ENCODE measurements at places on chromosomes 6 and 20.

DNA sequence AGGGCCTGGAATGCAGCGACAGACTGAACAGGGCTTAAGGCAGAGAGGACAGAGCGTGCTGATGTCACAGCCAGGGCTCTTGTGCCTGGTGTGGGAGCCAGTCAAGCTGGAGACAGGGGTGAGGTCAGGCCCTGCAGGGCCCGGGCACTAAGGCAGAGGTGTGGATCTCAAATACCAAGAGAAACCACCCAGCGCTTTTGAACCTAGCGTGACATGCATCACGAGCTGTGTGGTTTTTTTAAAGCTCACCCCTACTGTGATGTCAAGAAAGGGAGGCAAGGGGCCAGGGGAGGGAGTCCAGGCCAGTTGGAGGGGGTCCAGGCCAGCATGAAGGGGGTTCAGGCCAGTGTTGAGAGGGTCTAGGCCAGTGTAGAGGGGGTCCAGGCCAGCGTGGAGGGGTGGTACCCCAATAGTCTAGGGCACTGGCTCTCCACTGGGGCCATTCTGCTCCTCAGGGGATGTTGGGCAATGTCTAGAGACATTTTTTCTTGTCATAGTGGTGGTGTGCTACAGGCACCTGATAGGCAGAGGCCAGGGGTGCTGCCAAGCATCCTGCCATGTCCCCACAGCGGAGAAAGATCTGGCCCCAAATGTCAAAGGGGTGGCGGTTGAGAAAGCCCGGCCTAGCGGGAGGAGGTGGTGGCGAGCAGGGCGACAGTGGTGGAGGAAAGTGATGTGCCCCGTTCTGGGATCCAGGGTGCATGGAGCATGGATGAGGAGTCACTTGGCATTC lies 42.6 kb downstream of the RBM38 start:
- DNase-seq, result no peak

GRCh38 chr20:35468671-35469334 lies 13.4 kb downstream of the CEP250 start:
- DNase-seq, result no peak

DNA sequence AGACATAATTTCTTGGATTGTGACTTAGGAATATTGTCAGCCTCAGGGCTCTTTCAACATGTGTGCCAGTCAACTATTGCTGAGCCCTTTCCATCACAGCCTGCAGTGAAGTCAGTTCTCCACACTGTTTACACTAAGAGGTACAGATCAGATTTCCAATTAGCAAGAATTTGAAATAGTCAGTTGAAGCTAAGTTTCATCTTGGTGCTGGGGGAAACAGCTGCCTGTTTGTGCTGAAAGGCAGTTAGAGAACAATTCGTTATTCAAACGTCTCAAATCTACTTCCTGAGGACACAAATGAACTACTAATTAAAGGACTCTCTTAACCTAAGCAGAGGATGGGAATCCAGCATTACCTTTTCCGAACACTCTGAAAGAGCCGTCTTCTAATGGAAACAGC lies 25.9 kb downstream of the ADGRF1 start:
- DNase-seq, result no peak

GRCh38 chr20:48406912-48407340 lies 420.9 kb downstream of the PREX1 start:
- no peak for DNase-seq

- no peak for DNase-seq
Observed at GRCh38 chr6:138989098-138989983, 1.3 kb upstream of the REPS1 start.

GRCh38 chr6:90538278-90539046 lies 48.4 kb downstream of the MAP3K7 start:
- no peak for DNase-seq

- no peak for DNase-seq
Observed at GRCh38 chr6:46291275-46291633, 120.5 kb upstream of the ENPP5 start.

GRCh38 chr20:48879612-48880245 lies 41.8 kb upstream of the ARFGEF2 start:
- DNase-seq, result no peak

- no peak for DNase-seq
Observed at GRCh38 chr6:96194675-96195074, 178.9 kb downstream of the FUT9 start.

- DNase-seq, result no peak
Observed at GRCh38 chr6:53300656-53301551, 47.8 kb downstream of the ELOVL5 start.

DNA sequence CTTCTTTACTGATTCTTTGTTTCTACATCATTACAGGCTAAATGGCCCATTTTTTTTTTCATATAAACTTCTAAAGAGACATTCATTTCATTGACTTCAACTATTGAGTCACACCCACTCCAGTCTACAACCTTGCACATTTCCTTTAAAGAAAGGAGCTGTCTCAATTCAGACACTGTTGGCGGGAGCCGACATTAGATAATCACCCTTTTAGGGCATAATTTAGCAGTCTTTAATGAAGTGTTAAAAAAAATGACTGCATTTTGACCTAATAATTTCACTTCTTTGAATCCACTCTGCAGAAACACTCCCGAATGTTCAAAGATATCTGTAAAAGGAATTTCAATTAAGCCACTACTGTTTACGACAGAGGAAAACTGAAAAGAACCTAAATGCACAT lies 1.5 kb downstream of the EPM2A start:
- DNase-seq, result no peak

DNA sequence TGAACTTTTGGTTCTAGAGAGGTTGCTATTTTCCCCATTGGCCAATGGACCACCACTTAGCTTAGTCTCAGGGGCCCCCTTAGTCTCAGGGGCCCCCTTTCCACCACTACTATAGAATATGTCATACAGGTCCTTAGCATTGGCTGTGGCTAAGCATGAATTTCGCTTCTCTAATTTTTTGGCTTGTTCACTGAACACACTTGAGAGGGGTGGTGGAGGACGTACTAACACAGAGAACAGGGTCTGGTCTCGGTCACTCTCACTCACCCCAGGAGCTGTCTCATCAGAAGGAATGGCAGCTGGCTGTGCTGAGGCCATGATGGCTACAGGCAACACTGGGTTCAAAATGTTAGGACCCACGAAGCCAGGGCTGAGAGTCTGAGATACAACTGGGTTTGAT lies 30.3 kb downstream of the ZNF318 start:
- DNase-seq, result no peak

- DNase-seq, result no peak
Observed at GRCh38 chr20:59738851-59739250, 134.5 kb downstream of the PHACTR3 start.

- no peak for DNase-seq
Observed at GRCh38 chr20:54355631-54356280, 119.6 kb upstream of the DOK5 start.

DNA sequence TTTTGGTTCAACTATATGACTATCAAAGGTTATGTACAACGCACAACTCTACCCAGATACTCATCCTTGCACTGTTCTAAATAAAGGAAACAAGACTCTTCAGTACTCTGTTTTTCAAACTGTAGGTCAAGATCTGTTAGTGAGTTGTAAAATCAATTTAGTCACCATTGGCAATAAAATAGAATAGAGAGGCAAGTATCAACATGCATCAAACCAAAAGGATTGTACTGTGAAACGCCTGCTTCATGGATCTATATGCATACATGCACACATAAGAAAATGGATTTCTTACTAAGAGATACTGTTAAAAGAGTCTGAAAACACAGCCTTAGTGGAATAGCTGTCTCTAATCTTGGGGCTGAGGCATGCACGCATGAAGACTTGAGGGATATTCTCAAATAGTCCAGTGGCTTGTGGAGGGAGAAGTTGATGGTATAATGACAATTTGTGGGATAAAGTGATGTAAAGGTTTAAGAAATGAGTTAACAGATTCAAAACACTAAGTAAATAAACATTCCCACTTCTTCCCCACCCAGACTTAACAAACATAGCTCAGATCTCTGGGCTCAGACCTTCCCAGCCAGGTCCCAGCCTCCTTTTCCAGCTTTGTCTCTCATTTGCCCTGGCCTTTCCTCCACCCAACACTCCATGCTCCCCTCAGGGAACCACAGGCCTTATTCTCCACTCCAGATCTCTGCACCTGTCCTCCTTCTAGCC lies 10.7 kb upstream of the LZTS3 start:
- DNase-seq, result no peak

- no peak for DNase-seq
Observed at GRCh38 chr6:163750431-163751031, 336.0 kb downstream of the QKI start.
